ENCODE measurements at places on chromosomes 13 and 19. TPM values are rescaled to one million over a fixed set of nuclear protein-coding genes. Genes with fewer than 3 reads are reported as not detected.

- DNase-seq = no peak
These were observed 3.7 kb upstream of the FCER2 start for GRCh38 chr19:7705387-7706187.

- DNase-seq = no peak
These were observed 27.5 kb upstream of the TFDP1 start for GRCh38 chr13:113557013-113557412.

GRCh38 chr13:79742923-79743322, 262.0 kb downstream of the NDFIP2 start:
- no peak for DNase-seq

Gene ZNF441
- total RNA-seq = 5.2 TPM

Gene SUGP2
- 65.6 TPM for total RNA-seq

GRCh38 chr13:109779074-109779473, 7.3 kb downstream of the IRS2 start:
- DNase-seq = no peak

- DNase-seq = peak; percentile 9
These were observed 14.2 kb downstream of the ZNF274 start for GRCh38 chr19:58196901-58197616.

DNA sequence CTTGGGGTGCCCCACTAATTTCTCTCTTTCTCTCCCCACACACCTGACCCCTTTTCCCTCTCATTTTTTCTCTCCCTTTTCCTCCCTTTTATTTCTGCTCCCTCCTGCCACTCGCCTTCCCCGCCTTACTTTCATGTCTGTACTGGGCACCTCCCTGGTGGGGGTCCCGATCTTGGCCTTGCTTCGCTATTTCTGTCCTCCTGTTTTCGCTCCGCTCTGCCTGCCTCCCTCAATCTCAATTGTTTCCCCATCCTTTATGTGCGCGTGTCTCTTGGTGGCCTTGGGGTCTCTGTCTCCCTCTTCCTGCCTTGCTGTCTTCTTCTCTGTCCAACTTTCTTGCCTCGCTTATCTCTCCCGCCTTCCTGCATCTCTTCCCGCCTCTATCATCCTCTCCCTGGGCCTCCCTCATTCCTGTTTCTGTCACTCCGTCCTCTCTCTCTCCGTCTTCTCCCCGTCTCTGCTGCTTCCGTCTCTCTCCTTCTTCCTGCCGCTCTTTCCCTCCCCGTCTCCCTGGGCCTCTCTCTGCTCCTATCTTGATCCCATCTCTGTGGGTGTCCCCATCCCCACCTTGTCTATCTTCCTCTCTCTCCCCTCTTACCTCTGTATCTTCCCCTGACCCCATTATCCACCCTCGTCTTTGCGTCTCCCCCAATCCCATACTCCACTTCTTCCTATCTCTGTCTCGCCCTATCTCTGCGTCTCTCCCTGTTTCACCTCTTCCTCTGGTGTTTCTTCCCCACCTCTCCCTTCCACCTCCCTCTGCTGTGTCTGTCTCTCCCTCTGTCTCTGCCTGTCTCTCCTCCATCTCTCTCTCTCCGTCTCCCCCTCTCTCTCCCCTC, 4.0 kb downstream of the GRIN2D start:
- no peak for DNase-seq

DNA sequence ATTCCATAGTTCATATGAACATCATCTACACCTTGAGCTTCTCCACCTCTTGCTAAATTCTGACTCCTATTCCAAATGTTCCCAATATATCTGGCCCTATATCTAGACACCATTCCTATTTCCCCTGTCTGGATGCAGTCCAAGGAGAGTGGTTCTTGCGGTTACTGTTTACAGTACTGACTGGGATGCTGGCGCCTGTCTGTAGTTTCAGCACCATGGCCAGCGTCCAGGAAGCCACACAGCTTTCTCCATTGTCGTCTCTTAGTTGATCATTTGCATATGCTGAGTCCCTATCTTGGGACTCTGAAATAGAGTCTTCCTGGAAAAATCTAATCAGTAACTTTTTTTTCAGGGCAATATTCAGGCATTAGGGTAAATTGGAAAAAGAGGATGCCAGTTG, 14.9 kb downstream of the LAIR2 start:
- peak; percentile 5 for DNase-seq

GRCh38 chr13:60981407-60981806, 434.2 kb downstream of the PCDH20 start:
- no peak for DNase-seq

Gene CEACAM19
- 2.3 TPM for total RNA-seq

- no peak for DNase-seq
These were observed 822 bp upstream of the RFXAP start for GRCh38 chr13:36817996-36818803.

Gene NKPD1
- total RNA-seq = 0.04 TPM

Gene USF2
- total RNA-seq = 72.1 TPM

DNA sequence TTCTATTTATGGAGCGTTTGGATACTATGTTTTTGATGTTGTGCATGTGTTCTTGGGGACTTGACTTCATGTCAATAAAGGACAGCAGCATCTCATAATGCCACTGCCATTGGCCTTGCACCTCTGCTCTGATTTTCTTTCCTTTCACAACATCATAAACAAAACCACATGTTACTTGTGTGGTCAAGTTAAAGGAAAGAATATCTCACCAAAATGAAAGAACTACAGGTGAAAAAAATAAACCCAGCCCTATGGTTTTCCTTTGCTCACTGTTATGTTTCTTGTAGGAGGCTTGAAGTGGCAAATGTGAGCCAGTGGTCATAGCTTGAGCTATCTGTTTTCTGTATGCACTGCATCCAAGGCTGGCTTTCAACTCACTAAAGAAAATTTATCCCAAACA, 240.4 kb downstream of the KCNRG start:
- no peak for DNase-seq

- DNase-seq = no peak
These were observed 437.9 kb downstream of the FOXO1 start for GRCh38 chr13:40228496-40228895.

Gene CAMSAP3
- total RNA-seq = not detected

Gene ARRDC5
- total RNA-seq = not detected

Gene TMEM59L
- total RNA-seq = 2.2 TPM

GRCh38 chr13:30376426-30377311, 45.6 kb upstream of the UBE2L5 start:
- no peak for DNase-seq

GRCh38 chr19:3818918-3819317, 32.7 kb upstream of the MATK start:
- DNase-seq = no peak

Gene PINLYP
- total RNA-seq = 0.47 TPM

- no peak for DNase-seq
These were observed 3.2 kb downstream of the CRLF1 start for GRCh38 chr19:18603255-18603957.

Gene NLRP5
- total RNA-seq = not detected

DNA sequence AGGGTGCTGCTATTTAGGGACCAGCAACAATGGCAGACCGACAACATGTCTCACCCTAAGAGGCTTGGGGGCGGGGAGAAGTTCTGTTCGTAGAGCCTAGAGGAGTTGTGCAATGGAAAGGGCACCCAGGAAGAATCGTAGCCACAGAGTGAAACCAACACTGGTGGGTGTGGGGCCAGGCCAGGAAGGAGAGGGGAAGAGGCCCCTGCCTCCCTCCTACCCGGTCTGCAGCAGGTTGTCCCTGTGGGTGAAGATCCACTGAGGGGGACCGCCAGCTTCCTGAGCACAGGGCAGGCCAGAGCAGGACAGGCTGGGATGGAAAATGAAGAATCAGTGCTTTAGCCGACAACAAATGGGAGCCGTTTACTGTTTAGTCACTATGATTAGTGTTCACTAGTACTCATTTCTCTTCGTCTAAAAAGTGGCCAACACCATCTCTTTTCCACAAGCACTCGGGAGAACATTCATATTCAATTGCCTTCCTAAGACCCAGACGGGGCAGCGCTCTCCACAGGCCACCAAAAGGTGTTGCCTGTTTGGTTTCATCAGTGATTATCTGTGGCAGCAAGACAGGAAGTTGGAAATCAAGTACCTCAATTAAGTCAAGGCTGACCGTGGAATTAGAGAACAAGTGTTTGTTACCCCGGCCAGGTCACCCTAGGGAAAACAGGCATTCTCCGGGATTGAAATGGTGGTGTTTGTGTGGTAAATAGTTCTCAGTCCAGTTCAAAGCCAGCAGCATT, 1.1 kb upstream of the ATP11A start:
- DNase-seq = no peak

DNA sequence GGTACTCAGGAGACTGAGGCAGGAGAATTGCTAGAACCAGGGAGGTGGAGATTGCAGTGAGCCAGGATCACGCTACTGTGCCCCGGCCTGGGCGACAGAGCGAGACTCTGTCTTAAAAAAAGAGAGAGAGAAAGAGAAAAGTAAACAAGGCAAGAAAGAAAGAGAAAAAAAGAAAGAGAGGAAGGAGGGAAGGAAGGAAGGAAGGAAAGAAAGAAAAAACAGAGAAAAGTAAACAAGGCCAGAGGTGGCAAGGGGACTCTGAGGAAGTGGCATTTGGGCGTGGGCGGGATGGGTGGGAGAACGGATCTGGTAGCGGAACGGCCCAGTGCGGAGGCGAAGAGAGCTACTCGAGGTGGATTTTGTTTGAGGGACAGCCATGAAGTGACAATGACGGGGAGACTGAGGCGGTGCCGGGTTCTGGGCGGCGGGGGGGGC, 7.5 kb upstream of the ARRDC2 start:
- DNase-seq = no peak

DNA sequence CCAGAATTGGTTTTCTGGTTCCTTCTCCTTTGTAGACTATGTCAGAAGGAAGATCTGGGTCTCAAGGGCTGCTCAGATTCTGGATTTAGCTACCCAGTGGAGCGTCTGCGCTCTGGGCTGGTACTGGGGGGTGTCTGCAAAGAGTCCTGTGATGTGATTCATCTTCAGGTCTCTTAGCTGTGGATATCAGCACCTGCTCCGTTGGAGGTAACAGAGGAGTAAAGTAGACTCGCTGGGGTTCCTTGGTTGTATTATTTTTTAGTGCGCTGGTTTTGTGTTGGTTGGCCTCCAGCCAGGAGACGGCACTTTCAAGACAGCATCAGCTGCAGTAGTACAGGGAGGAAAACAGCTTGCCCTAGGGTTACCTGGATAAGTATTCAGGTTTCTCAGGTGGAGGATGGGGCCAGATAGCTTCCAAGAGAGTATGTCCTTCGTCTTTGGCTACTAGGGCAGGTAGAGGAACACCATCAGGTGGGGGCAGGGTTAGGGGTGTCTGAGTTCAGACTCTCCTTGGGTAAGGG, 10.4 kb upstream of the KLK15 start:
- DNase-seq = no peak

DNA sequence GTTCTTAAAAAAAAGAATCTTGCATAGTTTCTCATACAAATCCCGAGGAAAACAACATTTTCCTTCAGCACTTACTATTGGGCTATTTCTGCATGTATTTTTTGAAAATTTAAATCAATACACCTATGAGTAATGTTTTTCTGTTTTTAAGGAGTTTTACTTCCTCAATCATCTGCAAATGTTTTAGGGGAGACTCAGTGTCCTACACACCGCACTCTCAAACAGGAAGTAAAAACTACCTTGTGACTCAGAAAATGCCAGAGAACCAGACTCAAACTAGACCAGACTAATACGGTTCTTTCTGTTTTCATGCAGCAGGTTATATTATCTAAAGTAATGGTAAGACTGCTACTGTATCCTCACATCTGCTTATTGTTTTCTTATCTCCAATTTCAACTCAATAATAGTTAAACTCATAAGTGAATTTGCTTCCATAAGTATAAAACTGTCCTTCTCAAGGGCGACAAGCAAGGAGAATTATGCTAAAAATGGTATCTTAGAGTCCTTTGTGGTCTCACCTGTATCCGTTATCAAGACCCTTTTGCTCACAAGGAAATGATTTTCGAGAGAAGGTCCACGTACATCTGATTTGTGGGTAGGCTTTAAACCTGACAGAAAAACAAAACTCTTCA, 52.5 kb downstream of the FLT3 start:
- DNase-seq = peak; percentile 68

- no peak for DNase-seq
These were observed 336.0 kb downstream of the ATP8A2 start for GRCh38 chr13:25707726-25708125.

- no peak for DNase-seq
These were observed 112.6 kb downstream of the LIG4 start for GRCh38 chr13:108102771-108103170.

- DNase-seq = no peak
These were observed 22.3 kb downstream of the SLC7A1 start for GRCh38 chr13:29573190-29573589.

Gene FRY
- total RNA-seq = 15.6 TPM
